Activated CD4-positive, alpha-beta T cell treated with anti-CD3 and anti-CD28 coated beads, Interleukin-2, Interleukin-4, amounts not matched to agents 100 ng/mL and 50 ng/mL, durations not matched to agents 16 hours and 8 hours (primary cell): ENCODE measurements at places on chromosomes 4 and X.

DNA sequence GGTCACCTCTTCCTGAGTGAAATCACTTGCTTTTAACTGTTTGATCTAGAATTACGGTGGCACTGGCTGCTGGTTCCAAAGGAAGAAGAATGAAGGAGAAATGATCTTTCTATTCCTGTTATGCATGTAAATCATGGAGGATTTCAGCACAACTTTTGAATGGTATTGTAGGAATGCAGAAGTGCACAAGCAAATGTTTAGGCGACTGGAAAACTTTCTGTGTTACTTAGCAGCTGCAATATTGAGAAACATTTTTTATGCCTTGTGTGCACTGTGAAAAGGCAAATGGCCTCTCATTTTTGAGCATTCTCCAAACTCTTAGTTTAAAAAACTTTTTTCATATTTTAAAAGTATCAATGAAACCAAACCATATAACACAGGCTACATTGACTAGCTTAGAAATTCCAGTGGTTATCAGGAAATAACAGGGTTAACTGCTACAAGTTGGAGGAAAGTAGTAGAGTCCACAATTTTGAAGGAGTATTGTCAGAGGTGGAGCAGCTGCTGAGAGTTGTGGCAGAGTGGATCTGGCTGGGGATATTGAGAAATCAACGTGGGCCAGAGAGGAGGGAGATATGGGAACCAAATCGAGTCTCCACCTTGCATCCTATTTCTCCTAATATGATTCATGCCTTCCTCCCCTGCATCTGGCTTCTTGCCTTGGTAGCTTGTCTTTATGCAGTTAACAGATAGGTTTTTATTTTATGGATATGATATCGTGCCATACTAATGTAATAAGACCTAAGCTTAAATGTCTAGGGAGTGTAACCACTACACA lies 32.0 kb upstream of the FHL1 start:
- no peak for DNase-seq

DNA sequence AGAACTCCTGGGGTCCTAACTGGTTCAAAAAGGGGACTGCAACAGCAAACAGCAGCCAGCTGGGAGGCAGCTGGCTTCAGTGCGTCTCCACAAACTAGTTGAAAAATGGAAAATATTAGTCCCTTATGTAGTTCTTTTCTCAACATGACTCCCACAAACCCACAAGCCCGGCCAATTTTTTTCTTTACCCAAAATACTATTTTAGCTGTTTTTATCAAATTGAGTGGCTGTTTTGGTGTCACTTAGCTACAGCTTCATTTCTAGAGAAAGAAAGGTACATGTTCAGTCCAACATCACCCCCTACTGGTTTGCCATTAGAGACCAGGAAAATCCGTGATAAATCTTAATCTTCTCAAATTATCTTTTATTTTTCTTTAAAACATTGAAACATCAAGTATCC lies 97.2 kb downstream of the GUCY2F start:
- DNase-seq, result peak; percentile 18

DNA sequence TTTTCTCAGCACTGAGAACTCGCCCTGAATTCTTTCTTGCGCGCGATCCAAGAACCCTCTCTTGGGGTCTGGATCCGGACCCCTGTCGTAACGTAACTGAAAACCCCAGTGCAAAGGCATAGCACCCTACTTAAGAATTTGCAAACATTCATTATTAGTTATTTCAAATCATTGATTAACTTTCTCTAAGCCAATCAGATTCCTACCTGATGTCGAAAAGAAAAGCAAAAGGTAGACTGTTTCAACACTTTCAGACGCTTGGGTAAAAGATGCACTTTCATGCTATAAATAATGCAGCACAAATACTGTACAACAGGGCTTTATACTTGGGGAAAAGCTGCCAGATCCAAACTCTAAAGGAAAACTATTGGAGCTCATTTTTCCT lies 817 bp upstream of the WDR19 start:
- DNase-seq, result no peak

GRCh38 chr4:10175626-10176025 lies 59.0 kb upstream of the WDR1 start:
- DNase-seq, result no peak

- DNase-seq, result peak; percentile 85
These were observed 5.5 kb downstream of the CAMK2D start for GRCh38 chr4:113756005-113756410.

GRCh38 chrX:31260351-31260750 lies 188.5 kb upstream of the FTHL17 start:
- no peak for DNase-seq

GRCh38 chr4:119190354-119190753 lies 22.2 kb upstream of the USP53 start:
- no peak for DNase-seq

GRCh38 chr4:168832763-168833575 lies 177.1 kb downstream of the CBR4 start:
- DNase-seq, result no peak

DNA sequence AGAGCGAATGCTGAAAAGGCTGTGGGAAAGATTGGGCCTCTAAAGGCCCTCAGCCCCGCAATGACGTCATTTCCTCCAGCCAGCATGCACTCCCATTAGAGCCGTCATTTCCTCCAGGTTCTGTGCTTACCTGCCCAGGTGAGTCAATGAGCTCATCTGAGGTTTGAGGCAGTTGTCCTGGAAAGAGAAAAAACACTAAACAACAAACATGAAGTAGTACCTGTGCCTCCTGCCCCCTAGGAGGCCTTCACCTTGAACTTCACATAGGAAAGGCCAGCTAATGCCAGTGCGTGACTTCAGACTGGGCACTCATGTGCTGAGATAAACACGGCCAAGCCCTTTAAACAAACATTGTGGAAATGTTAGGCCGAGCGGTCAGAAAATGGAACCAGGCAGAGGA lies 55.9 kb downstream of the FHDC1 start:
- no peak for DNase-seq

GRCh38 chr4:118718511-118719170 lies 33.4 kb downstream of the METTL14 start:
- DNase-seq, result no peak

DNA sequence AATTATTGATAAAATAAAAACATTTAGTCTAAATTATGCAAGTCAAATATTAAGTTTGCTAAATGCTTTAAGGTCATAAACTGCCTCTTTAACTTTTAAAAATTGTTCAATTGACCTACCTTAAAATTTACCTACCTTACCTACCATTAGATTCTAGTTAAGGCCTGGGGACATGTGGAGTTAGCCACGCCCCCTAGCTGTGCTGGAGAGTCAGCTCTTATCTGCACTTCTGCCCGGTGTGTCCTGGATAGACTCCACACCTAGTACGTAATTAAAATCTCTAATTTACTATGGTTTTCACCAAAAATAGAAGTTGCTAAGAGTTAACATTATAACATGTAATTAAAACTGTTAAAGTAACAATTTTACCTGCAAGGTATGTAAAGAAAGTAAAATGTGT lies 22.7 kb downstream of the TENM3 start:
- DNase-seq, result no peak

DNA sequence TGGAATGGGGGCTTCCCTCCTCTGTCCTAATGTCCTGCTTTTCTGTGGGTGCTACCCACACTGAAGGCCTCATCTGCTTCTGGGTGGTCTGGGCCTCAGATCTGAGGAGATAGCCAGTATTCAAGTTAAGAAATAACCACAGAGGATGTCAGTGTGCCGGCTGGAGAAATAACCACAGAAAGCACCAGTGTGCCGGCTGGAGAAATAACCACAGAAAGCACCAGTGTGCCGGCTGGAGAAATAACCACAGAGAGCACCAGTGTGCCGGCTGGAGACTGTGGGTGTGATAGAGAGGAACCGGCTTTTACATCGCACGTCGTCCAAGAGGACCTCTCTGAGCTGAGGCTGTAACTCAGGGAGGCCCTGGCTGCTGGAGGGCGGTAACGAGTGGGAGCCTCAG lies 65.7 kb upstream of the PSAPL1 start:
- DNase-seq, result no peak

GRCh38 chr4:83013420-83013867 lies 2.8 kb upstream of the LIN54 start:
- DNase-seq, result no peak

- DNase-seq, result no peak
These were observed 16.2 kb upstream of the S100G start for GRCh38 chrX:16633754-16634153.

DNA sequence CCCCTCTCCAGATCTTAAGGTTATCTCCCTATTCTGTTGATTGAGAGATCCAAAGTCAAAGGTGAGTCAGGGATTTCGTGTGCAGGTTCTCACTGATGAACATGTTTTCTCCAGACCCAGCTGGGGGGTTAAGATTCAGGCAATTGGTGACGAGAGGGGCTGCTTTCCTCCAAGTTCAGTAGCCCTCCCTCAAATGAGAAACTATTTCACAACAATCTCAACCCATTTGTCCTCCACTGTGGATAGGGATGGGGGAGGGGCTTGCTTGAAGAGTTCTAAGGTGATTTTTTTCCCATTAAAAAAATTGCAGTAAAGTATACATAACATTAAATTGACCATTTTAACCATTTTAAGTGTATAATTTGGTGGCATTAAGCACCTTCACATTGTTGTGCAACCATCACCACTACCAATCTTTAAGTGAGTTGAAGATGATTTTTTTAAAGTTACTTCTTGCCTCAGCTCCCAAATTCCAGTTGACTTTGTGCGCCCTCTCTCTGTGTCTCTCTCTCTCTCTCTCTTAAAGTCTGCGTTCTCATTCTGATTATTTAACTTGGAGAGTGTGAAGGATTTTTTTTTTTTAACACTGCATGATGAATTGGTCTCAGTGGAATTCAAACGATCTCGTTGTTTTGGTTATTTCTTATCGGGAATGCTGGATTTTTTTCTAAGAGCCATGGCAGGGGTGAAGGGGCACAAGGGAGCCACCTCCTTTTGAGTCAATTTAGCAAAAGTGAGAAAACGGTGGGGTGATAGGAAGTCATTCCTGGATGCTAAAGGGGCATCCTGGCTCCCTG lies 175.9 kb downstream of the SHROOM3 start:
- no peak for DNase-seq

DNA sequence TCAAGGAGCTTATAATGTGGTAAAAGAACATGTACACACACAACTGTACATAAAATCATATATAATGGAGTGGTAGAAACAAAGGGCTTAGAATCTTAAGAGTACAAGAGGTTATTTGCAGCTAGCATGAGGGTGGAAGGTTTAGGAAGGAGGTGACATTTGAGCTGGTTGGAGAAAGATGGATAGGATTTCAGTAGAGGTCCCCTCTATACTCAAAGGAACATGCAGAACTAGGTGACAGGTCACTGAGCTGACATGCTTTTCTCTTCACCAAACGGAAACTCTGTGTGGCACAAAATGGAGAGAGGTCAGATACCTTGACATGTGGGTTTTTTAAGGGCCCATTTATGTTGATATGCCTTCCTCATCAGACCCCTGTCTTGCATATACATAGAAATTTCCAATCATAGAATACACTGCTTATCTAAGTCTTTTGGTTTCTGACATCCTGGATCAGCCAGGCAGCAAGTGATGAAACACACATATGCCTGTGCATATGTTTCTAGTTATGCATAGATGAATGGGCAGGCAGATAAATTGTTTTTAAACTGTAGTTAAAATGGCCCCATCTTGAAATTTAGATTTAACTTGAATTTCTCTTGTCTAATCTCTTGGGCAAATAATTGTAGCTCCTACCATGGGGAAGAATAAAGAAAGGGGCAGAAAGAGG lies 29.3 kb downstream of the CLCN5 start:
- no peak for DNase-seq

DNA sequence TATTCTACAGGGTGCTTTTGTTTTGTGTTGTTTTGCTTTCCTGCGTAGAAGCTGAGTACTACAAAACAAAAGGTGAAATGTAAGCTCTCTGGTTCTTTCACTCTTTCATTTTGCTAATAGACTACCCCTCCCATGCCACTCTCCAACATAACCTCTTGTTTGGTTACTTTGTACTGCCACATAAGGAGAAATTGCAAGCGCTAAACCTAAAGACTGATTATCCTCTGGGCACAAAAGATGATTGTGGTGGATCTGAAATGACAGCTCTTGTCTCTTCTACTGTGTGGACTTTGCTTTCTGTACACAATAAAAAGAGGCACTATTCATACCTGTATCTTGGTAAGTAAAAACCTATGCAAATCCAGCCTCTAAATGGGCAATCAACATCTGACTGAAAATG lies 5.3 kb downstream of the MBNL3 start:
- no peak for DNase-seq

GRCh38 chr4:6705646-6706045 lies 4.0 kb downstream of the MRFAP1L1 start:
- peak; percentile 37 for DNase-seq

DNA sequence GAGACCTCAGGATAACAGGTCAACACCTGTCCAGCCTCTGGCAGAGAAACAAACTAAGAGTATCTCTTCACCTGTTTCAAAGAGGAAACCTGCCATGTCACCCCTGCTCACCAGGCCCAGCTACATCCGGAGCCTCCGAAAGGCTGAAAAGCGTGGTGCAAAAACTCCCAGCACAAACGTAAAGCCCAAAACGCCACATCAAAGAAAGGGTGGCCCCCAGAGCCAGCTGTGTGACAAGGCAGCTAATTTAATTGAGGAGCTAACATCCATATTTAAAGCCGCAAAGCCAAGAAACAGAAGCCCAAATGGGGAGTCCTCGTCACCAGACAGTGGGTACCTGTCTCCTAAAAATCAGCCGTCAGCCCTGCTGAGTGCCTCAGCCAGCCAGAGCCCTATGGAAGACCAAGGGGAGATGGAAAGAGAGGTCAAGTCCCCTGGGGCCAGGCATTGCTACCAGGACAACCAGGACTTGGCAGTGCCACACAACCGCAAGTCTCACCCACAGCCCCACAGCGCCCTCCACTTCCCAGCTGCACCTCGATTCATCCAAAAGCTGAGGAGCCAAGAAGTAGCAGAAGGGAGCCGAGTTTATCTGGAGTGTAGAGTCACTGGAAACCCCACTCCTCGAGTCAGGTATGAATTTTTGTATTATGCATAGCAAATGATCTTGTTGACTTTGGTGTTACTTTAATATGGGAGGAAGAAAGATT lies 15.1 kb downstream of the PALLD start:
- peak; percentile 21 for DNase-seq

GRCh38 chr4:118834070-118834469 lies 1.9 kb downstream of the SEC24D start:
- DNase-seq, result no peak

- DNase-seq, result peak; percentile 17
These were observed 10.7 kb downstream of the KLHL8 start for GRCh38 chr4:87209696-87210095.

- DNase-seq, result no peak
These were observed 99.6 kb upstream of the STS start for GRCh38 chrX:7047951-7048350.

GRCh38 chr4:4327652-4328121 lies 37.6 kb downstream of the ZBTB49 start:
- DNase-seq, result no peak

DNA sequence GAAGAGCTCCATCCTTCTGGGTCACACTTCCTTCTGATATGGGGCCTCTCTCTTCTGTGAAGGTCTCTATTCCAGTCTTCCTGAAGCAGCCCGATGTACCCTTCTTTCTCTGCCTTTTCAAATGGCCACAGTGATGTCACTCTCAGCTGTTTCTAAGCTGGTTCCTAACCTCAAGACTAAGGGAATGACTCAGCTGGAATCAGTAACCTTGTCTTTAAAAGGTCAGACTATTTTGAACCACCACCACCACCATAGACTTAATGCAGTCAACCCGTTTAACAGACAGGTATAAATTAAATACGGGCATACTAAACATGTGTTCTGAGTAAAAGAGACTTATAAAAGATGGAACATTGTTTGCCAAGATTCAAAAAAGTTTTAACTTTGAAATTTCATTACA lies 121.0 kb downstream of the PPA2 start:
- peak; percentile 25 for DNase-seq
